ENCODE measurements at places on chromosomes 5 and 9.

DNA sequence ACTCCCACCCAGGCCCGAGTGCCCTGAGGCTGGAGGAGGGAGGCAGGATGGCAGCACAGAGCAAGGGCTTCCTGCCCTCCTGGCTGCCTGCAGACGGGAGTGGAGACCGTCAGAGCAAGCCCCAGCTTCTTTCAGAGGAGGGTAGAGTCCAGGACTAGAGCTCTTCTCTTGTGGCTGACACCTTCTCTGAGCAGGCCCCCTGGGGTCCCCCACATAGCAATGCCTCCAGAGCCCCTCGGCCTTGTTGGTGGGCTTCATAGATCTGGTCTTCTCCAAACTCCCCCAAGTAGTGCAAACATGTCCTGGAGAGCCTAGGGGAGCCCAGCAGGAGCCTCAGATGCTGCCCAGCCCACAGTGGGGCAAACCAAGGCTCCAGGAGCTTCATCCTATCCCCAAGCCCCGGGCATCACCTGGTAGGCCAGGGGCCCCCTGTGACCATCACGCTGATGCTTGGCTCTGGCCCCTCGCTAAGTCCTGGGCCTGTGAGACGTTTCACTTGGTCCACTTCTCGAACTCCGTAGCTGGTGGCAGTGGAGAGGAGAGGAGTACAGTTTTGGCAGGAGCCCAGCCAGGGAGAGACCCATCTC is 2.0 kb downstream of the MZB1 start:
- no peak for DNase-seq

- no peak for DNase-seq
Observed at GRCh38 chr5:39108987-39109386, 34.8 kb upstream of the RICTOR start.

GRCh38 chr5:124444147-124444775 is 302.2 kb downstream of the ZNF608 start:
- no peak for DNase-seq

- peak; percentile 72 for DNase-seq
Observed at GRCh38 chr9:70111042-70111602, 67.5 kb downstream of the MAMDC2 start.

GRCh38 chr5:84673785-84674184 is 289.1 kb upstream of the EDIL3 start:
- no peak for DNase-seq

GRCh38 chr5:16392718-16393117 is 72.9 kb downstream of the ZNF622 start:
- DNase-seq, result no peak

DNA sequence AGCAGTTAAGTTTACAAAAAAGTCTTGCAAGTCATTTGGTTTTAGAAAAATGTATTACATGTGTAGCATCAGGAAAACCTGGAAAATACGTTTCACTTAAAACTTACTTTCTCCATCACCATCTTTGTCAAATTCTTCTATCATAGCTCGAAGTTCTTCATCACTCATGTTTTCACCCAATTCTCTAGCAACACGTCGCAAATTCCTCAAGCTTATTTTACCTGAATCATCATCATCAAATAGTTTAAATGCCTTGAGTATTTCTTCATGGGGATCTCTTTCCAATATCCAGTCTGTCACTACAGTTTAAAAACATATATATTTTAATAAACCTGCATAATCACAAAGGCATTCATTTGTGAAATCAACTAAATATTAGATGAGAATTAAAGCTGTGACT is 10.3 kb downstream of the CETN3 start:
- DNase-seq, result no peak

DNA sequence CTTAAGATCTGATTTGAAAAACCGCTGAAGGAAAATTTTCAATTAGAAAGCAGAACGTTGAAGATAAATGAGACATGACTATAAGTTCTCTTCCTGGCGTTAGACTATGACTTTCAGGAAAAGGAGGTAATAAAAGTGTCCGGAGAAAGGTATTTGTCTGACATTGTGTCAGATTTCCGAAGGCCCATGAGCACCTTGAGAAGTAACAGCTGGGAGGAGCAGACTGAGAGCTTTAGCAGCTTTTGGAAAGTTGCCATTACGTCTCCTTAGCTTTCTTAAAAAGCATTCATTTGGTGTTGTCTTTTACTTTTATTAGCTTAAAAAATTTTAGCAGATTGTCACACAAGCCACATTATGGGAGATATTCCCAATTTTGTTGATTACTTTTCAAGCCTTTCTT is 363.5 kb downstream of the NDUFS4 start:
- DNase-seq, result no peak

GRCh38 chr5:53479590-53480415 is 626 bp upstream of the FST start:
- no peak for DNase-seq

DNA sequence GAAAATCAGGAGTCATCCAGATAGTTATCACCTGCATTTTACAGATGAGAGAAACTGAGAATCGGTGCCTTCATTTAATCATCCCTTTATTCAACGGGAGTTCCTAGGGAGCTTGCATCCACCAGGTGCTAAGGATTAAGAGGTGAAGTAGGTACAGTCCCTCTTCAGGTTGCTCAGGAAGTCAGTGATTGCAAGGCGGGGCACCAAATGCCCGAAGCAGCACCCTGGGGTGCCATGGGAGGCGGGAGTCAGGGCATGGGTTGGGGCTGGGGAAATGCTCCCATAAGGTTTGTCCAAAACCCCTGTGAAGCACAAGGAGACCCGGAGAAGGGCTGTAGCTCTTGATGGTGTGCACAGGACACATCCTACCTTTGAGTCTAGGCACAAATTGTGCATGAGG is 98.8 kb upstream of the KLF4 start:
- DNase-seq, result no peak

GRCh38 chr5:176407456-176408251 is 8.7 kb downstream of the CLTB start:
- no peak for DNase-seq

GRCh38 chr9:20624201-20625002 is 2.1 kb upstream of the MLLT3 start:
- no peak for DNase-seq

- DNase-seq, result no peak
Observed at GRCh38 chr5:13643734-13644133, 300.8 kb downstream of the DNAH5 start.

- DNase-seq, result no peak
Observed at GRCh38 chr9:89849096-89849495, 244.3 kb downstream of the GADD45G start.

DNA sequence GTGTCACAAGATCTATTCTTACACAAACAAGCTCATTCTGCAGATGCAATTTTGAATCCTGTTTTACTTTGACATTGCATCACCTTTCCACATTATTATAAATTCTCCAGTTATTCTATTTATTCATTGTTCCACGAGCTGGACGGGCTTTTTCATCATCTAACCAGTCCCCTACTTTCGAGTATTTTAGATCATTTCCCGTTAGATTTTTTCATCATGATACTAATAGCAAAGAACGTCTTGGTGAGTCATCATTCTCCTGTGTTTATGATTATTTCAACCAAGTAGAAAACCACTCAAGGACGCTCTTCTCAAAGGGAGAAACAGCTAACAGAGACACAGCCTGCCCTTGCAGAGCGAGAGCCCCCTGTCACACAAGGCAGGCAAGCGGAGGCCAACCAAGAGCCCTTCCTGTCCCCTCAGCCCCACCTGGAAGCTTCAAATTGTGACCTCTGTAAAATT is 15.1 kb downstream of the BBLN start:
- DNase-seq, result no peak

DNA sequence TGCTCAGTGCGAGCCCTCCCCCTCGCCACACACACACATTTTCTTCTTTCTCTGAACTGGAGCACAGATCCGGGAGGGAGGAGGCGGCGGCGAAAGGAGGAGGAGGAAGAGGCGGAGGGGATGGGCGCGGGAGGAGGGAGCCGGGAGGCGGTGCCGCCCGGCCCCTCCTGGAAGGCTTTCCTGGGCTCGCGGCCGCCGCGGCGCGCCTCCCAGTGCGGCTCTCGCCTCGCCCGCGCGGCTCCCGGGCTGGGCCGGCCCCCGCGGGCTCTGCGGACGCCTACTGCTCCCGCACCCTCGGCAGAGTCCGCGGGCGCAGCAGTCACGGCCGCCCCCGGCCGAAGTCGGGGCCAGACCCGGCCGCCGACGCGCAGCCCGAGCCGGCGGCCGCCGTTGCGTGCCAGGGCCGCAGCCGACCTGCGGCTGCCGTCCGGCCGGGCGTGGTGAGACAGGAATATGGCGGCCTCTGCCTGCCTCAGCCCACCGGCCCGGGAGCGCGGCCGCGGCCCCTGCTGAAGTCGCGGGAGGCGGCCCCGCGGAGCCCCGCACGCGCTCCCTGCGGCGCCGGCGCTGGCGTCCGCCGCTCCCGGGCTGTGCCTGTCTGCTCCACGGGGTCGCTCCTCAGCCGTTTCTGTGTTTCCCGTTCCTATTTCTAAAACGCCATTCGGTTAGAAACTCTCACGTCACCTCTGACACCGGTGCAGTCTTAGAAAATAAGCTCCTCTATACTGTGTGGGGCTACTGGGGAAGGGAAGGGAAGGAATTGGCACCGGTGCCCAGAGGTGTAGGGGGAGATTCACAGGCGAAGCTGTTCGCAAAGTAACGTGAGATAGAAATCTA is 500 bp upstream of the GNAQ start:
- DNase-seq, result peak; percentile 90

- no peak for DNase-seq
Observed at GRCh38 chr9:133225171-133226011, 16.3 kb upstream of the OBP2B start.

- DNase-seq, result no peak
Observed at GRCh38 chr5:59873113-59873512, 20.4 kb downstream of the PDE4D start.

DNA sequence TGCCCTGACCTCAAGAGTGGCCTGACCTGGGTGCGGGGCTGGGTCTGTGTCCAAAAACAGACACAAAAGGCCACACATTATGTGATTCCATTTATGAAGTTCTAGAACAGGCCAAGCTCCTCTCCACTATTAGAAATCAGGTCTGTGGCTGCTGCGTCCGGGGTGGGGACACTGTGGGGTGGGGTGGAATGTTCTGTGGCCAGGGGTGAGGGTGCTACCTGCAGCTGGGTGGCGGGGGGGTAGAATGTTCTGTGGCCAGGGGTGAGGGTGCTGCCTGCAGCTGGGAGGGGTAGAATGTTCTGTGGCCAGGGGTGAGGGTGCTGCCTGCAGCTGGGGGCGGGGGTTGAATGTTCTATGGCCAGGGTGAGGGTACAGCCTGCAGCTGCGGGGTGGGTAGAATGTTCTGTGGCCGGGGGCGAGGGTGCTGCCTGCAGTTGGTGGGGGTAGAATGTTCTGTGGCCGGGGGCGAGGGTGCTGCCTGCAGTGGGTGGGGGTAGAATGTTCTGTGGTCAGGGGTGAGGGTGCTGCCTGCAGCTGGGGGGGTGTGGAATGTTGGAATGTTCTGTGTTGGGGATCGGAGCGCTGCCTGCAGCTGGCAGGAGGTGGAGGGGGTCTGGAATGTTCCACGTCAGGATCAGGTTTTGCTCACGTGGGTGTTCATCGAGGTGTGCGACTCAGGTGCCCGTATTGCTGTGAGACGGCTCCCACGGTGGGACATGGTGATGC is 8.3 kb downstream of the LCN12 start:
- no peak for DNase-seq

- no peak for DNase-seq
Observed at GRCh38 chr9:6444128-6444527, 31.1 kb downstream of the UHRF2 start.

DNA sequence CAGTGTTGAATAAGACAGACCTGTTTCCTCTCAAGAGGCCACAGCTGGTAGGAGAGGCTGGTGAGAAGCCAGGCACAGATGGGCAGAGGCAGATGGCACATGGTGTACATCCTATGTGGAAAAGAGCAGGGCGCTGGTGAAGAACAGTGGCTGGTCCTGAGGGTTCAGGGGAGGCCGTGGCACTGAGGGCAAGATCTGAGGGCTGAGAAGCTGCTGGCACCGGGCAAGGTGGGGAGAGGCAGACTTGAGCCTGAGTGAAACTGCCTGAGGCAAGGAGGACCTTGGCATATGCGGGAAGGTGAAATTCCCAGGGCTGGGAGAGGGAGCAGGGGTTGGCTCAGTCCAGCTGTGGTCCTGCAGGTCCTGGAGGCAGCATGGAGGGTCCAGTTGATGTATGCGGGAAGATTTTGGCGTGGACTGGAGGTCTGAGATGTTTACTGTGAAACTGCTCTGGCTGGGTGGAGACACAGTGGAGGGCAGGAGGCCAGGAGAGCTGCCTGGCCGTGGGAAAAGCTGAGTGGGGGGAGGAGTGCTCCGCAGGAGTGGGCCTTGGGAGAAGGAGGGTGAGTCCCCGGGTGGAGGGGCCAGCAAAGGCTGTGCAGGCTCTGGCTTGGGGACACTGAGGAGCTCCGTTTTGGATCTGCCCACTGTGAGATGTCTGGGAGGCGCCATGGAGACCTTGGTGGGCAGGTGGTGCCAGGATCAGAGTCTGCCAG is 2.6 kb downstream of the MAN1B1 start:
- DNase-seq, result no peak

GRCh38 chr5:14707811-14708390 is 43.4 kb downstream of the OTULIN start:
- DNase-seq, result no peak

DNA sequence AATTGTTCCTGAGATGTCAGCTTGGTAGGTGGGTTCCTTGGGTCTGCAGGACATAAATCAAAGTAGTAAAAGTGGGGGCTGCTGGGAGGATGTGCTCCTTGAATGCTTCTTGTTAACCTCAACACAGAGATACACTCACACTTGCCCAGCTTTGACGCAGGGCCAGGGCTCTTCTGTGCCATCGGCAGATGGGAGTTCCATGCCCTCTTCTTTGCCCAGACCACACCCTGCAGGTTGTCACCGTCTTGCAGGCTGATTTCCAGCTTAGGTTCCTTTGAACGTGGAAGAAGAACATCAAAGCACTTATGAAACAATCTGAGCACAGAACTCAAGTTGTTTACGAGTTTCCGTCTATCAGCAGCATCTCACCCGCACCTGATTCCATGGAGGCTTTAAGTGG is 11.0 kb downstream of the DBH start:
- no peak for DNase-seq

- DNase-seq, result no peak
Observed at GRCh38 chr5:80796846-80797245, 142.1 kb upstream of the DHFR start.

DNA sequence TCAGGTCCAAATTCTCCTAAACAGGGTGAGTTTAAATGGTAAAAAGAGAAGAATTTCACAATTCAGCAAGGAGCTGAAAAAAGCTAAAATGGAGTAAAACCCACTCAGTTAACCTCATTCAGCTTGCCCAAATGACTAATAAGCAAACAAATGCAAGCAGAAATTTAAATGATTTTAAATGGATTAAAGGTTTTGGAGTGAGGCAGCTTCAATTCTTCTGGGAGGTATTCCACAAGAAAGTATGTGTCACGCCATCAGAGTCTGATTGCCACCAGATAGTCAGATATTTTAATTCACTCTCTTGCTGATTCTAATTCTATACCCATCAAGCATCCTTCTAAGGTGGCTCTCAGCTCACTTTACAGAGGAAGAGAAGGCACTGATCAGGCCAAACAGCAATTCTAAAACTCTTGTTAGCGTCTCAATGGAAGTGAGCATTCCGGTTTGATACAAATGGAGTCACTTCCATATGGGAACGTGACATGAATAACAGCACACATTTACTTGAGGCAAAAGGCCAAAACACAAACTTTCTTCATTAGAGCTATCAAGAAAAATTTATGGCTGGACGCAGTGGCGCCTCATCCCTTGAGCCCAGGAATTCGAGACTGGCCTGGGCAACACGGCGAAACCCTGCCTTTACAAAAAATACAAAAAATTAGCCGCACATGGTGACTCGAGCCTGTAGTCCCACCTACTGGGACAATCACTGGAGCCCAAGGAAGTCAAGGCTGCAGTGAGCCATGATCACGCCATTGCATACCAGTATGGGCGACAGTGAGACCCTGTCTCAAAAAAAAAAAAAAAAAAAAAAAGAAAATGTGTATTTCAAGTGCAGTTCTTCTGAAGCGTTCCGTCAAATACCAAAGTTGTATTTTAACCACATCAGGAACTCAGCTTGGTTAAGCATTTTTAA is 2.0 kb downstream of the CLK4 start:
- peak; percentile 13 for DNase-seq

Measured in ACHN (cell line).